Erythroblast (primary cell): ENCODE measurements at places on chromosomes 11 and 22.

- DNase-seq = peak; percentile 81
These were observed 719 bp downstream of the TALDO1 start for GRCh38 chr11:748007-748359.

DNA sequence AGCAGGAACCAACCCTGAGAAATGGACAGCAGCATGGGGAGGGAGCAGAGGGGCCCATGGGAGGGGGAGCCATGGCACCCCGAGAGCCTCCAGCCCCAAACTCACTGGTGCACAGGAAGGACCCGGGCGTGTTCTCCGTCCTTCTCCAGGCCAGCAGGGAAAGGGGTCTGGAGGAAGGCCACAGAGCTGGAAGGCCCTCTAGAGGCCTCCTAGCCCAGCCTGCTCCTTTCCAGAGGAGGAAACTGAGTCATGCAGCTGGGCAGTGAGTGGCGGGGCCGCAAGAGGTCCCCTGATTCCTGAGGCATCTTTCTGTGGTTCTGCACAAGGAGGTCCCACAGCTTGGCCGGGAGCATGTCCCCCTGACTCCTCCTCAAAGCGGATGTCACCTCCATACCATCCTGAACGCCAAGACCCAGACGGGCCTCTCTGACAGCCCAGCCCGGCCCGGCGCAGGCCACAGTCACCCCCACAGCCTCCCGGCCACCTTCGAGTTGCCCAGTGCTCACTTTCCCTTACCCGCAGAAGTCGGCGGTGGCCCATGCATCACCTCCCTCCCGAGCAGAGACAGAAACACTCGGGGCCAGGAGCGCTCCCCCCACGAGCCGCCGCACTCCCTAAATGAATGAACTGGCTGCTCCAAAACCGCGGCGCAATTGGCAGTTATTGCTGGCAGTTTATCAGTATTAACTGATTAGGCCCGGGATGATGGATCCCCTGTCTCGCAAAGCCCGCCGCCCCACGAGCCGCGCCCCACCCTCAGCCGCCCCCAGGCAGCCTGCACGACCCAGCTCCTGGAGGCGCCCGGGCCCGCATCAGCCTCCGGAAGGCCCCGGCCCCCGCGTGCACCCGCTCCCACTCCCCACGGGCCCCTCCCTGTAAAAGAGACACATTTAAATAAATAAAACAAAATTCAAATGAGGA, 272.5 kb downstream of the BUD13 start:
- DNase-seq = no peak

DNA sequence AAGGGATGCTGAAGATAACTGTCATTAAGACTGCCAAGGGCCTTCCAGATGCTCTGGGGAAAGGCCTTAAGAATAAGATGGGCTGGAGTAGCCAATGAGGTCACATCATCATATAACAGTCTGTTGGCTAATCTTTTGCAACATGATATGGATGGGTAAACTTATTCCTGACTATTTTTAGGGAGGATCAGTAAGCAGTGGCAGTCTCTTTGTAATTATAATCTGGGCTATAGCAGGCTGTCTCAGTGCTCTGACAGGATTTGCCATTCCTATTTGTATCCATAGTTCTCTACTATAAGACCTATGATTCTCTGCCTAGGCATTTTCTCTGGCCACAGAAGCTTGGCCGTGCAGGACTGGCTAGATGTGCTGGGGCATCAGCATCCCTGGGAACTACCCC, 16.1 kb upstream of the CALCB start:
- DNase-seq = no peak

GRCh38 chr22:42985531-42985905, 29.4 kb downstream of the PACSIN2 start:
- no peak for DNase-seq

DNA sequence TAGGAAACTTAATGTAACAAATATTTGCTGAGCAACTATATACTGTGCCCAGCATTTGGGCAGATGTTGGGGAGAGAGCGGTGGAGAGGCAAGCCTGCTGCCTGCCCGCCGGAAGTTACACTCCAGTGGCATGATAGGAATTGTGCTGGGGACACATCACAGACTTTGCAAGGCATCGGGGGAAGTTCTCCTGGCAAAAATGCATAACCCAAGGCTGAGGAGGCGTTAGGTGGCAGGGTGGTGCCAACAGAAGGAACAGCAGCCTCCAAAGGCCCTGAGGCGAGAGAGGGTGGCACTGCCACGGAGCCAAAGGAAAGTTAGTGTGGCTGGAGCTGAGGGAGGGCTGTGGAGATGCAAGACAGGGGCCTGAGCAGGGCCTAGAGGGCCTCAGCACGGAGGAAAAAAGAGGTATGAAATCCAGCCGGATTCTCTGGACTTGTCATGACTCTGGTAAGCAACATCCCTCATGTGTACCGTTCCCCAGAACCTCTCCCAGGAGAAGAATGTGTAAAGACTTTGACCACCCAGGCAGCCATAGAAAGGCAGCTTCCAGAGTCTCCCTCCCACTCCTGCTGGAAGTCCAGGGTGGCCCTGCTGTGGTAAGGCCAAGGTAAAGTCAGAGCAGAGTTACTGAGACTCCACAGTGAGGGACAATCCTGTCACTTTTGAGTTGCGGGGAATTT, 76.1 kb upstream of the RAB1B start:
- DNase-seq = no peak

DNA sequence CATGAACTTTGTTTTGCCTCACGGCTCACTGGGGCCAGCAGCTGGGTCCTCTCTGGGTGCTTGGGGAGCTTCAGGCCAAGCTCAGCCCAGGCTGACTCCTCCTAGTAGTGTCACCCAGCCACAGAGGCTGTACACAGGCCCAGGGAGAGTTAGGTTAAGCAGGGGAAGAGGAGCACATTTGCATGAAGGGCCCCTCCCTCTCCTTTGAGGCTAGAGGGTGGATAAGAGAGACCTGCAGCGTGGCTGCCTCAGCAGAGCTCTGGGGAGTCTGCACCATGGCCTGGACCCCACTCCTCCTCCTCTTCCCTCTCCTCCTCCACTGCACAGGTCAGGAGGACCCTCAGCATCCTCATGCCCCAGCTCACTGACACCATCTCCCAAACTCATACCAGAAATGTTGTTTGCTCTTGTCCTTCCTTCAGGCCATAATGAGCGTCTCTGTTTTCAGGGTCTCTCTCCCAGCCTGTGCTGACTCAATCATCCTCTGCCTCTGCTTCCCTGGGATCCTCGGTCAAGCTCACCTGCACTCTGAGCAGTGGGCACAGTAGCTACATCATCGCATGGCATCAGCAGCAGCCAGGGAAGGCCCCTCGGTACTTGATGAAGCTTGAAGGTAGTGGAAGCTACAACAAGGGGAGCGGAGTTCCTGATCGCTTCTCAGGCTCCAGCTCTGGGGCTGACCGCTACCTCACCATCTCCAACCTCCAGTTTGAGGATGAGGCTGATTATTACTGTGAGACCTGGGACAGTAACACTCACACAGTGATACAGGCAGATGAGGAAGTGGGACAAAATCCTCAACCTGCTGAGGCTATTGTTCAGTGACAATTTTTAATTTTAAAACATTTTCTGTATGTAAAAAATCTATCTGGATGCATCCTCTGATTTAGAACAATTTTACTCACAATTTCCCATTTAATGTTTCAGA, 82.4 kb upstream of the VPREB1 start:
- DNase-seq = no peak
